ENCODE measurements at places on chromosomes 3 and 15. TPM values are rescaled to one million over a fixed set of nuclear protein-coding genes. Genes with fewer than 3 reads are reported as not detected.

Gene PCBP4
- 15.1 TPM for total RNA-seq

Gene GREM1
- 5.9 TPM for total RNA-seq

Gene BLM
- 14.7 TPM for total RNA-seq

Gene TUSC7
- total RNA-seq = not detected

Gene LMAN1L
- not detected for total RNA-seq
